GM13976 (cell line): ENCODE measurements at places on chromosomes 12 and 14.
A peak's percentile ranks its signal among the peaks of the same experiment; 100 is the strongest.

GRCh38 chr12:38903596-38903995 lies 1.8 kb downstream of the CPNE8 start:
- no peak for DNase-seq

GRCh38 chr12:95164656-95165055 lies 52.6 kb downstream of the FGD6 start:
- DNase-seq = no peak

DNA sequence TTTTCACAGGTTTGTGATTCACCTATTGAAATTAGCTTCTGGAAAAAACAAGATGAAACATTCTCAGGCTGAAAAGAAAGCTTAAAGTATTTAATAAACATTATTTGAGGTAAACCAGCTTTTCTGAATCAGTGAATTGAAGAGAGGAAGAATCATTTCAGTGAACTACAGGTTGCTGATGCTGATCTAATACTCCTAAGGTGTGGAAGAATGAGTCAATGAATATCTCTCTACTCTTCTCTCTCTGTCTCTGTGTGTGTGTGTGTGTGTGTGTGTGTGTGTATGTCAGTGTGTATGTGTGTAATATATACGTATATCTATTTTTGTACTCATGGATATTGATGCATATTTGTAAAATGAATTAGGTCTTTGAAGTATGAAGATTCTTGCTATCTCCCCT lies 312.2 kb downstream of the SSPN start:
- no peak for DNase-seq

DNA sequence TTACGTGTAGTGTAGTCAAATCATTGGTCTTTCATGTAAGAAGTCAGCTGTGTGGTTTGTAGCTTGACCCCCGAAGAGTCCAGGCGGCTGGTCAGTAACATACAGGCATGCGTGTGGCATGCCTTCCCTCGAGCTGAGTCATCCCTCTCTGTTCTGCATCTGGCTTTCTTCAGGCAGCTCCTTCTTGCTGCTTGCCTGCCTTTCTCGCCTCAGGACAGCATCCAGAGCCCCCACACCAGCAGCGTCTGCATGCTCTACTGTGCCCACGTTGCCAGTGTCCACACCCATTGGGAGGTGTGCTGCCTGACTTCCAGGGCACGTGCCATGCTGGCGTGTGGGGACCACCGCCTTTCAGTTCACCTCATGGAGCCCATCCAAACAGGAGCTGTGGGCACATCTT lies 96.8 kb downstream of the EP400 start:
- no peak for DNase-seq

DNA sequence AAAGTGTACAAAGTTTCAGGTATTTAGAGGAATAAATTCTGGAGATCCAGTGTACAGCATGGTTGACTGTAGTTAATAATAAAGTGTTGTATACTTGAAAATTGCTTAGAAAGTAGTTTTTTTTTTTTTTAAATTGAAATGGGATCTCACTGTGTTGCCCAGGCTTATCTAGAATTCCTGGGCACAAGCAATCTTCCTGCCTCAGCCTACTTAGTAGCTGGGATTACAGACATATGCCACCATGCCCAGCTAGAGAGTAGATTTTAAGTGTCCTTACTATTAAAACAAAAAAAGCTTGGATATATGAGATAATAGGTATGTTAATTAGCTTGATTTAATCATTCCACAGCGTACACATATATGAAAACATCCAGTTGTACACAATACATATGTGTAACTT lies 27.7 kb downstream of the FUT8 start:
- DNase-seq = no peak

DNA sequence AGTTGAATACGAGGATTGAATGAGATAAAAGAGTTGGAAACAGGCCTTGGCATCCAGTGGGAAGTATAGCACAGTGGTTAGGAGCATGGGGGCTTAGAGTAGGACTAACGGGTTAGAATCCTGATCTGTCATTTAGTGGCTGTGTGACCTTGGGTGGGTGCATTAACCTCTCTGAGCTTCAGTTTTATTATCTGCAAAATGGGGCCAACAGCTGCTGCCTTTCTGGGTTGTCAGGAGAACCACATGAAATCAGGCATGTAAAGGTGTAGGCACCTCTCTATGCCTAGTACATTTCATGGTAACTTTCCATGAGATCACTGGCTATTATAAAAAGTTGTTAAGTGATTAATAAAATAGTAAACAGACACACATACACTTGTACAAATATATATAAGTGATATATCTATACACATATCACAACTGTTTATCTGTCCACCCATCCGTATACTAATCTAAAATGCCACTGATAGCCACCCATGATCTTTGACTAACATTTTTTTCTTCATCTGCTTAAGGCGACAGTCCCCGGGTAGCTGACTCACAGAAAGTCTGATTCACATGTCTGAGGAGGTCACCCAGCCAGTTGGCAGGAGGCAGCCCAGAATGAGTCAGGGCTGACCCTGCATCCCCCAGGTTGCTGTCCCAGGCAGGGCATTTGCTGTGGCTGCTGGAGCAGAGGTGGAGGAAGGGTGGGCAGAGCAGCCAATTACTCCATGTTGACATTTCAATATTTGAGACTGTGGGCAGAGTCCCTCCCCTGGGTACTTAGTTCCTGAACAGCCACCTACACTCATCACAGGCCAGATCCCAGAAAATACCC lies 125.6 kb upstream of the NOS1 start:
- no peak for DNase-seq

DNA sequence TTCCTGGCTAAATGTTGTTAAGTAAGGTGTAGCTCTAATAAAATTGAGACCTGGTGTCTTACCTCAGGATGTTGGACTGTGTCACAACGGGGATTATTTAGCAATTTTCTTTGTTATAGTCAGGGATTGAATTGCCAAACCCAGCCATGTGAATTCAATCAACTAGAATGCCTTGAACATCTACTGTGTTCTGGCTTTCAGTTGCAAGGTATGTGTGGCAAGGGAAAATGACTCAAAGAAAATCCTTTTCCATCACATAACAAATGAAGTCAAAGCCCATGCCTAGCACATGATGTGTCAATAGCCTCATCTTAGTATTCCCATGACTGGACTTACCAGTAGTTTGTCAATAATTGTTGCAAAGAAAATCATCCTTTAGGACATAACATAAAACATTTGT lies 519.8 kb upstream of the FLRT2 start:
- no peak for DNase-seq

- DNase-seq = no peak
Measured at GRCh38 chr12:105272152-105272551, 36.2 kb upstream of the APPL2 start.

DNA sequence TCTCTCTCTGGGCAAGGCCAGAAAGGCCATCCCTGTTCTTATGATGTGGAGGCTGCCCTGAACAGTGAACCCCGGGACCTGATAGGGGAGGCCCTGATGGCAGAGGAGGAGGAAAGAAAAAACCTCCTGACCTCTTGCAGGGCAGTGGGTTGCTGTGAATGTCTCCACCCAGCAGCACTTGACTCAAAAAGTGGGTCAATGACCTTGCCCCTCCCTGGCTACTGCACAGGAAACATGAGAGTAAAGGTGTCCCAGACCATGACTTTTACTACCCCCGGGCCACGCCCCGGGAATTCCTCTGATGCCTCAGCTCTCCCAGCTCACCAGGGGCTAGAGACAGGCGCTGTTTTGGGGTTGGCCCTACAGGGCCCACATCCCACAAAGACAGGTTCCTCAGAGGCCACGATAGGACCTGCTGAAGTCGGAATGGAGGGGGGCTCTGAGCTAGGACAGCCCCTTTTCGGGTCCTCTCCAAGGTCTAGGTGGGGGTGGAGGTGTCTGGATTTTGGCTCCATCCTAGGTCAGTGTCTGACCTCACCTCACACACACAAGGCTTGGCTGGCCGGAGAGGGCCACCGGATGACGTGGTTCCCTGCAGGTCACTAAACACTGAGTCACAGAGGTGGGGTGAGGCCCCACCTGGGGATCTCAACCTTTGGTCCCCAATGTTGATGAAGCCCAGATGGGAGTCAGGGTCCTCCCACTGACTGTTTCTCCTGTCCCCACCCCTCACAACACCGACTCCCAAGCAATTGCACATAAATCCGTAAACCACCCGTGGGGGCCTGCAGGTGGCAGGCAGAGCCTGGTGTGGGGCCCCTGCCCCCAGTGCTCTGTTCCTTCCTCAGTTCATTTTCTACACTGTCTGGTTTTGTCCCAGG lies 1.6 kb downstream of the RHOF start:
- no peak for DNase-seq

DNA sequence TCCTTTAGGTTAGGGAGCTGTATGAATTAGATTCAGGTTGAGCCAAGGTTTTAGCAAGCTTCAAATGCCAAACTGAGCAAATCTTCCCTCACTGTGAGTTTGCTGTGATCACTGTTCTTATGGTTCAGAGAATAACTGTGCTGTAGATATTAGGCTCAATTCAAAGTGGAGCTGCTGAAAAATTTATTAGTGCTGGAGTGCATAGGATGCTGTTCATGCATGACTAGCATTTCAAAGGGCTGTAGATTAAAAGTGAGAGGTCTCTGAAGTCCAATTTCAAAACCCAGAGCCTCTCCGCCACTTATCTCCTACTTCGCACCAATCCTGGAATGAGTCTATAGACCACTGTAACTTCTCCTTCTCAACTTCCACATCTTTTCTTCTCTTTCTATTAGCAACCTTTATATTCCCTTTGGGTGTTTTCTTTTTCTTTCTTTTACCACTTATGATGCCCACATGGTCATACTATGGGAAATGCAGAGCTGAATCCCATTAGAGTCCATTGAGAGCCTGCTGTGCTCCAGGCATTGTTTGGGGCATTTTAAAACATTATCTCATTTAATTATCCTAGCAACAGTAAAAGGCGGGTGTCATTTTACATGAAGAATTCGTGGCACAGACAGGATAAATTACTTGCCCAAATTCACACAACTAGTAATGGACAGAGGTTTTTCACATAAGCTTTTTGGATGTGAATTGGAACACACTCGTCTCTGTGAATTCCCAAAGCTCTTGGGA lies 77.5 kb upstream of the EEA1 start:
- DNase-seq = no peak

DNA sequence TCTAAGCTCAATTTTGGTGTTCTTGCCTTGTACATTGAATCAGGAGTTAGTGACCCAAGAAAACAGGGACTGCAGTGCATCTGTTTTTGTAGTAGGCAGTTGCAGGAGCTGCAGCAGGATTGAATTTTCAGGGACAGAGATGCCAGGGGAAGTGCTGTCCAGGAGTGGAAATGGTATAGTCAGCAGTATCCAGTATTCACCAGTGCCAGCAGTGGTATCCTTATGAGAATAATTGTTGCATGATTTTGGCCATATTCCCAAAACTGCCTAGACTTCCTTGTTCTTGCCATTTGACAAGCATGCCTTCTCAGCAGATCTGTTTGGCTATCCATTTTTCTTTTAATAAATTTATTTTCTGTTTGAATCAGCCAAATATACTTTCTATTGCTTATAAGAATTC lies 18.6 kb upstream of the ABCD2 start:
- no peak for DNase-seq

DNA sequence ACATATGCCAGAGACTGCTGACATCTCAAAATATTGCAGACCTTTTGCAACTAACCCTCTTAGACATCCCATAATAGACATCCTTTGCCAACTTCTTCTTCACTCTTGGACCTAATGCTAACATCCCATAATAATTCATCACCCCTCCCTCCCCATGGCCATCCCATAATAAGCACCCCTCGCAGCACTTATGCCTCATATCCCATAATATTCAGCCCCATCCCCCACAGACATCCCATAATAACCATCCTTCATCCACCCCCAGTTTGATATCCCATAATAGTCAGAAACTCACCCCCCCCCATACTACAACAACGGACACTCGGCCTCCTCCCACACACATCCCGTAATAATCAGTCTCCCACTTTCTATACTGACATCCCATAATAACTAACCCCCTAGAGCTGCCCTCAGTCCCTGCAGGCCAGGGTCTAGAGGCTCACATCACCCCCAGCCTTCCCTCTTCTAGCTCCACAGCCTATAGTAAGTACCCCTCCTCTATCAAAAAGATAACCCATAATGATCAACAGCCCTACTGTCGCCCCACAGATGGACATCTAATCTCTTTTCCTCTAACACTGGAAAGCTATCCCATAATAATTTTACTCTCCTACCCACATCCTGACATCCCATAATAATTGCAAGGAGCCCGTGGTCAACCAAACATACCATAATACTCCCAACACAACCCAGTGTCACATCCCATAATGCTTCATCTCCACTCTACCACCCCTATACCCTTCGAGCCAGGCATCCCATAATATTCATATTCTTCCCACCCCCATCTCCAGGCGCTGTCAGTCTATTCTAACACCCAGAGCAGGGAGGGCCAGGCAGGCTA lies 792 bp upstream of the CHD4 start:
- DNase-seq = peak; percentile 71

DNA sequence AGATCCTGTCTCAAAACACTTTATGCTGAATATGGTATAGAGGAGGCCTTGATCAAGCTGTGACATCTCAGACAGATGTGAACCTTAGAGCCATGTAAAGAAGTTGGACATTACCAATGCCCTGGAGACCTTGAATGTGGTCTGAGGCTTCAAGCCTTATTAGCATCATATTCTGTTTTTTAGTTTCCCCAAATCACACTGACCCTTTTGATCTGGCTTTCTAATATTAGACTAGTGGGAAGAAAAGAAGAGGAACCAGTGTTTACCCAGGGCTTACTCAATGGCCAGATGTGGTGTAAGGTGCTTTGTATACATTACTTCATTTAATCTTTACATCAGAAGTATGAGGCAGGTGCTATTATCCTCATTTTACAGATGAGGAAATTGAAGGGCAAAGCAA lies 10.6 kb upstream of the TBPL2 start:
- DNase-seq = no peak

GRCh38 chr12:109610523-109610922 lies 36.9 kb downstream of the MVK start:
- no peak for DNase-seq

- DNase-seq = no peak
Measured at GRCh38 chr14:68137704-68138619, 318.4 kb downstream of the RAD51B start.

- no peak for DNase-seq
Measured at GRCh38 chr14:56143025-56143424, 24.8 kb downstream of the PELI2 start.

DNA sequence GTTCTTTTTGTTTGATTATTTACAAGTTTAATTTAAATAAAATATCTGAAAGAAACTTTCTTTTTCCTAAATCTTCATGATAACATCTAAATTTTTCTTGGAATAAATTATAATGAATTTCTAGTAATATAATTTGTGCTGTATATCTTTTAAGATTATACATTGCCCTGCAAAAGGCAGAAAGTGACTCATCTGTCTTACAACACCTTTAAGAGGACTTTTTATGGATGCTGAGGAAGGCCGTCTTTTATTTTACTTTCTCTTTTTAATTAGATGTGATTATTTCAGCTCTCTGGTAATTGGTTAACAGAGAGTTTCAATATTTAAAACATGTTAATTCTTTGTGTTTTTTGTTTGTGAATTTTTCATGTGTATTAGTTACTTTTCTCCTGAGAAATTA lies 598.4 kb downstream of the RPL10L start:
- DNase-seq = no peak
